Activated CD4-positive, alpha-beta T cell treated with anti-CD3 and anti-CD28 coated beads, Interleukin-2, amount 50 U/mL, for 1 hour (primary cell): ENCODE measurements at places on chromosomes 6 and 20.
A peak's percentile ranks its signal among the peaks of the same experiment; 100 is the strongest.

- DNase-seq = no peak
Measured at GRCh38 chr6:148364056-148364824, 21.6 kb downstream of the SASH1 start.

DNA sequence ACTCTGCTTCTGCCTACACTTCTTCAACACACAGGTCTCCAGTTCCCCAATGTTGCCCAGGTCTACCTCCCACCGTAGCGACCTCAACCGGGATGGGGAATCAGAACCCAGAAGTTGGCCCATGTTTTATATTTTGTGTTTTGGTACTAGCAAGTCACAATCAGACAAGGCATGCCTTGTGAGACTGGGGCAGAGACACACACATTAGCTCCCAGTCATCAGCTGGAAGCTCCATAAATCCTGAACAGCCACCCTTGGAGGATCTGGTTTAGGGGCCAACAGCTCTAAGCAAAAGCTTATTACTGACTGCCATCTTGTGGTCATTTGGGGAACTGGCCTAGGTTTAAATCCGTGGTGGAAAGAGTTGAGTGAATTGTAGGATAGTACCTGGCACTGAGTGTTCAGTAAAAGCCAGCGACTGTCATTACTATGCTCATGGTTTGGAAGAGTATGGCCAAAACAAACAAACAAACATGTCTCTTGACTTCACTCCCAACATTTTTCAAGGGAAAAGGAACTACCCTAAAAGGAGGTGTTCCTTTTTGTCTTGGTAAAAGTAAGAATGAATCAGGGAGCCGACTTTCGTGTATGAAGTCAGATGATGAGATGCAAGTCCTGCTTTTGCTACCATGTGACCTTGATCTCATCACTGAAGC, 40.5 kb downstream of the PIM1 start:
- peak; percentile 72 for DNase-seq

DNA sequence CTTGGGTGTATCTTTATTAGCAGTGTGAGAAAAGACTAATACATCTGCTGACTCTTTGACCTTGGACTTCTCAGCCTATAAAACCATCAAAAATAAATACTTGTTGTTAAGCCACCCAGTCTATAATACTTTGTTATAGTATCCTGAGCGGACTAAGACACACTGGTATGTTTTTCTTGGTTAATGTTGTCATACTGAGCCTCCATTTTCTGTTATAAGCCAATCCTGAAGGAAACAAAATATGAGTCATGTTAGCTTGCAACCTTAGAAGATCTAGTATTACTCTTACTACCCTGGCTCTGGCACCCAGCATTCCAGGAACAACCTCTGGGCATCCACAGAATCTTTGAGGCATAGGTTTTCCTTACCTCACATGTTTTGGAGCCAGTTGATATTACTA, 307.2 kb downstream of the FRK start:
- DNase-seq = no peak

DNA sequence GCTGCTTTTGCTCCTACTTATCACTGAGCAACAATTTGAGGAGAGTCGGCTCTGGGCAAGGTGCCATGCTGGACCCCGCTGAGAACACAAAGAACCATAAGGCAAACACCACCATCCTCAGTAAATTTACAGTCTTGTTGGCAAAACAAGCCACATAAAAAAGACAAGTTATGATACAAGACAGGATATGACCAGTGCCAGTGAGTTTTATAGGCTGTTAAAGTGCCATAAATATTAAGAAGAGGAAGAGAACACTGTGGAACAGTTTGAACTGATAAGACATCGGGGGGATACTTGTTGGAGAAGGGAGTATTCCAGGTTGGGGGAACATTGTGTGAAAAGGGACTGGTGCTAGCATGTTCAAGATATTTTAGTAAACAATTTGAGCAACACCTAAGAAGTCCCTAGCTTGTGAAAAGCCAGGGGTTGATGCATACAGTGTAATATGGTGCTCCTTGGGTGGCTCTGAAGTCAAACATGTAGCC, 25.3 kb upstream of the RIPOR2 start:
- DNase-seq = no peak

GRCh38 chr20:2749951-2750490, 50.4 kb downstream of the CPXM1 start:
- no peak for DNase-seq

DNA sequence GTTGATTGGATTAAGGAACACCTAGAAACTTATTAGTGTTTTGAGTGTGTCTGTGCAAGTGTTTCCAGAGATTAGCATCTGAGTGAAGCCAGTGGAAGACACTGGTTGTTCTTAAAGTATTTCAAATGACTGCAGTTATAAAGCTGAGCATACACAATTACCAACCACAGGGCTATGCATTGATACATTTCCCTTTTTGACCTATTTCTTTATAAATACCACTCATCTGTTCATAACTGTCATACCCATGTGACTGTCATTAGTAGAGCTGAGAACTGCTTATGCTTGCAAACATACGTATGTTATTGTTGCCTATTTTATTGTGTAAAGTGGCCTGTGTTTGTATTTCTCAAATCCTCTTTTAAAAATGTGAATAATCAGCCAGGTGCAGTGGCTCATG, 15.3 kb upstream of the ZC3H12D start:
- DNase-seq = no peak

DNA sequence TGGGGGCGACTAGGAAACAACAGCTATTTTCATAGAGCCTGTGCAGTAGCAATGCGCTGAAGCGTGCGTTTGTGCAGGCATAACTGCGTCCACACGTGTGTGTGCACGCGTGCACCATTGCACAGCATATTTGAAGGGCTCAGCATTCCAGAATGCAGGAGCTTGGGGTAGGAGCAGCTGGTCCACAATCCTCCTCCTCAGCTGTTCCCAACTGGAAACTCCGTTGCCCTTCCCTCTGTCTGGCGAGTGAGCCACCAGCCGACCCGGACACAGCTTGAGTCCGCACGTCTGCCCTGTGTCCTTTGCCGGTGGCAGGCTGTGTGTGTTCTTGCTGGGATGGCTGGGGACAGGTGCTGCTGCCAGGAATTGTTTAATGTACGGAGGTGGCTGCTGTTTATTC, 110.2 kb downstream of the SASH1 start:
- no peak for DNase-seq

DNA sequence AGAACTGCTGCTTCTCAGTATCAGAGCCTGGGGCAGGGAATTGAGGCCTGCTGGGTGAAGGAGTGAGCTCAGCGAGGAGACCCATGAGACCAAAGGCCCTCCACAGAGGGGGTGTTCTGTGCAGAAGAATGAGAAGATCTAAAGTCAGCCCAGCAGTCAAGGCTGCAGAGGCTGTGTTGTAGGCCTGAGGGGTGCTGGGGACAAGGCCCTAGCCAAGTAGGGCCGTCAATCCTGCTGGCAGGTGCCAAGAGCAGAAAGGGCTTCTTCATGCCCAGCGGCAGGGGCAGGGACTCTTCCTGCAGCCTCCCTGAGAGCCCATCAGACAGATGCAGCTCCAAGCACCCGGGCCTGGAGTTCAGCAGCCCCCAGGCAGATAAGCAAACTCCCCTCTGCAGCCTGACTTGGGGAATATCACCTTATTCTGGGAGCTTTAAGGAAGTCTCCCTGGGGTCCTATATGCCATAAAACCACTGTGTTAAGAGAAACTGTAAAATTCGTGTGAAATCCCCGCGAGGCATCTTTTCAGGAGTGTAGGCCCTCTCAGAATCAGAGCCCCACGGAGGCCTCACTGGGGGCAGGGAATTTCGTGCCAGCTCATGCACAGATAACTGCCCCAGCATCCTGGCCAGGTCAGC, 9.0 kb downstream of the CCDC167 start:
- no peak for DNase-seq
